Left renal pelvis (tissue), 4 donors: ENCODE measurements at places on chromosomes 16 and 17. TPM values are rescaled to one million over a fixed set of nuclear protein-coding genes. Genes with fewer than 3 reads are reported as not detected.

DNA sequence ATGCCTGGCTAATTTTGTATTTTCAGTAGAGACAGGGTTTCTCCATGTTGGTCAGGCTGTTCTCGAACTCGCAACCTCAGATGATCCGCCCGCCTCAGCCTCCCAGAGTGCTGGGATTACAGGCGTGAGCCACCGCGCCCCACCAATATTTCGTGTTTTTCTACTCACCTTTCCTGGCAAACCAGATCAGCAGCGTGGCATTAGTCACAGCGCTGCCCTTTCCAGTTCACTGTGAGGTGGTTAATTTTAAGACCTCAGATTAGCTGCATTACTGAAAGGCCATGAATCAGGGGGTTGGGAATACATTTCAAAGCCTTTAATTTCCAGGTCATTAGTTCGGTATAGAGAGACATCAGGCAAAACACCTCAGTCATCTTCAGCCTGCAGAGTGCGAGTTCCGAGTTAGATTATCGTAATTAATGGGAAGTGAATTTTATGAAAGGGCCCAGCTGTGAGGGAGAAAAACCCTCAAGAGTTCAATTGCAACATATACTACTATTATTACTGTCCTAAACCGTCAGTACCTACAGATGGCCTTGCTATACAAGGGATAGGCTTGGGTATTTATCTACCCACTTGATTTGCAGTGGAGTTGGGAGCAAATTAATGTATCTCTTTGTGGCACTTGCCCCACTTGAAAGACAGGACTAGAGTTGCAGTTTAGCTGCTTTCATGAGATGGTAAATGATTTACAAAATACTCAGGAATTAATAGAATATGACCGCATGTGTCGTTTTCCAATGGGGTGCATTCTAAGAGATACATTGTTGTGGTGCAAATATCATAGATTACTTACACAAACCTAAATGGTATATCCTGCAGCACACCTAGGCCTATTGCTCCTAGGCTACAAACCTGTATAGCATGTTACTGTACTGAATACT, 2.1 kb upstream of the USP32 start:
- no peak for DNase-seq

C16orf74 gene
- 2.5 TPM for polyA plus RNA-seq

ARHGAP44 gene
- polyA plus RNA-seq, result 9.0 TPM

DNA sequence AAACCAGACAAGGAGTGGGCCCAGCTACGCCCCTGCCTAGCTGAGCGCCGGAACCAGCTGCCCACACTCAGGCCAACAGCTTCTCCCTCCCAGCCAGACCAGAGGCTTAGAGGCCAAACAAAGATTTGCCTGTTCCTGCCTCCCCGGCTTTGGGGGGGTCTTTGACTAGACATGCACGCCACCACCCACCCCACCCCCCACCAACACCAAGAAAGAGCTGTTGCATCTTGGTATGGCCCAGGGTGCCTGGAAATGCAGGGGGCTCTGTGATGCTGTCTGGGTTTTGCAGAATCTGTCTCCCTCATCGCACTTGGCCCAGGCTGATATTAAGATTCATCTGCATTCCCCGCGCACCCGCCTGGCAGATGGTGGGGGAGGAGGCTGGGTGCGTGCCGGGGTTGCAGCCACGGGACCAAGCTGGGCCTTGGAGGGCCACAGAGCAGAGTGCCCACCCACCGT, 1.3 kb upstream of the NXPH3 start:
- DNase-seq, result no peak

IGSF6 gene
- polyA plus RNA-seq, result 7.6 TPM

RRAD gene
- 2.0 TPM for polyA plus RNA-seq
